ENCODE measurements at places on chromosomes 1 and 21.
A peak's percentile ranks its signal among the peaks of the same experiment; 100 is the strongest.

DNA sequence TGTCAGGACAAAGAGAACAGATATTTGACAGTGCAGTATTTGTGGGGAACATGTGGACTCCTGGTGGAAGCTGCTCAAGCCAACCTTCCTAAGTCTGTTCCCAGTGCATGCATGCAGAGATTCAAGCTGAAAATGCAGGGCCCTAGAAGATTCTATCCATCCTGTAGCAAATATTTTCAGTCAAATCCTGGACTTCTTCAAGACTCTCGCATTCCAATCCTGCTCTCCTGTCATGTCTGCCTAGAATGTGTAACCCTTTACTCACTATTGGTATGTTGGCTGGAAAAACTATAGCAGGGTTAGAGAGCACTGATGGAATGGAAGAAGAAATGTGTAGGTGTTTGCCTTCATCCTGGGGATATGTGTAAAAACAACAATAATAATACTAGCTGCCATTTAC, 385.6 kb upstream of the PKN2 start:
- DNase-seq = no peak

DNA sequence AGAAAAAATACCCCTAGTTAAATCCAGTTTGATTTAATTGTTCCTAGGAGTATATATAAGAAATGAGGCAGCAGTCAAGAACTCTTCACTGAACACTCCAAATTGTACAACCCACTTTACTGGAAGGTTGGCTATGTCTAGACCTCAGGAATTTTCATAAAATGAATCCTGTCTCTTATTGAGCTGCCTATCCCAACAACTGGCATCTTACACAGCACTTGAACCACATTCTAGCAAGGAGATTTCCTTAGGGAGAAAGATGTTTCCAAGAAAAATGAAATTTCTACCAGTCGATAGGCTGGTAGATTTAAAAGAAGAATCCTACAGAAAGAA, 16.3 kb downstream of the RNF19B start:
- no peak for DNase-seq

DNA sequence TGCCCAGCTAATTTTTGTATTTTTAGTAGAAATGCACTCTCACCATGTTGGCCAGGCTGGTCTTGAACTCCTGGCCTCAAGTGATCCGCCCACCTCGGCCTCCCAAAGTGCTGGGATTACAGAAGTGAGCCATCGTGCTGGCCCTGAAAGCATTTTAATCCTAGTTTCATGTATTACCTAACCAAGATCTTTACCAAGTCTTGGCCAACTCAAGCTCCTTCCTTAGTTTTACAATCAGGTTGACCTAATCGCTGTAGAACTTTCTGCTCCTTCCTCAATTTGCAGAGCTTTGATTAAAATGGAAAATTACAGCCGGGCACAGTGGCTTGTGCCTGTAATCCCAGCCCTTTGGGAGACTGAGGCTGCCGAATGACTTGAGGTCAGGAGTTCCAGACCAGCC, 3.2 kb upstream of the TMEM63A start:
- DNase-seq = no peak

- DNase-seq = no peak
Observed at GRCh38 chr1:43358121-43358745, 548 bp upstream of the CDC20 start.

DNA sequence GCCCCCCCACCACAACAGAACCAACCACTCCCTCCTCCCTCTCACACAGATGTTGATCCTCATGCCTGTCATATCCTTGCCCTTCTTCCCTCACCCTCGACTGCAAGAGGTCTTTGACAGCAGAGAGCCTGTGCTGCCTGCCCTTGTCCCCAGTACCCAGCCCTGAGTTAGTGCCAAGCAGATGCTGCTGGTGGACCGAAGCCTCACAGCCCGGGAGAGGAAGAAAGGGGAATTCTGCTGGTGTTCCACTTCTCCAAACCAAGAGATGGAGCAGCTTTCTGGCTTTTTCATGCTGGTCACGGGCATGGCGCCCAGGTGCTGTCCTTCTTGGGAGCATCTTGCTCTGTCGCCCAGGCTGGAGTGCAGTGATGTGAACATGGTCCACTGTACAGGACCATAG, 69.1 kb downstream of the SLC66A1 start:
- DNase-seq = no peak

DNA sequence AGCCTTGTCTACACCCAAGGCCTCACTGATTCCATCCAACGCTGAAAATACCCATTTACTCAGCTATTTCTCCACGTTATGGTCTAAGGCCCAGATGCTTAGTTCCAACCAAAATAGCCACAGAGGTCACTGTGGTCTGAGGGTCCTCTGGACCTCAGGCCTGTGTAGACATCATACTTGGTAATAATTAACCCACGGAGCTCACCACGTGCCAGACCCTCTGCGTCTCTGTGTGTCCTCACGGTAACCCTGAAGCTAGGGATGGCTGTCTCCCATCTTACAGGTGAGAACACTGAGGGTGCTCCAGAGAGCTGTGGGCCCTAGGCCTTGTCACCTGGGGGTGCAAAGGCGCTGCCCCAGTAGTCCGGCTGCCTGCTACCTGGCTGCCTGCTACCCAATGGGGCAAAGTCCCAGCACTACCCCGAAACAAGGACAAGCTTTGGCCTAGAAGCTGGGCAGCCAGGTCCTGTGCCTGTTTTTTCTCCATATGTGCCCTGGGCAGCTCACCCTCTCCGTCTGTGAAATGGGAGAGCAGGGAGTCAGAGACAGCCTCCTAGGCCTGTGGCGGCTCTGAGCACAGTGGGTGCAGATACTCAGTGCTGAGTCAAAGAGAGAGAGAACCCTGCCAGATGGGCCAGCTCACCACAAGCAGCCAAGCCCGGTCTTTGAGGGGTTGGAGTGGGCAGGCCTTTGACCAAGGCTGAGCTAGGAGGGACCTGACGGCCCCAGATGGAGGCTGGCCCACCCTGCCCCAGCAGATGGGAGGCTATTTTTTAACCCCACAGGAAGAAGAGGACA, 17.0 kb upstream of the RUNX3 start:
- DNase-seq = no peak

GRCh38 chr1:228905701-228906101, 170.4 kb downstream of the RHOU start:
- no peak for DNase-seq

- no peak for DNase-seq
Observed at GRCh38 chr21:46181953-46182547, 2.2 kb downstream of the SPATC1L start.

GRCh38 chr21:45941338-45941710, 40.2 kb upstream of the COL6A1 start:
- DNase-seq = no peak

- DNase-seq = no peak
Observed at GRCh38 chr1:87898431-87898830, 569.8 kb downstream of the LMO4 start.

GRCh38 chr1:19704247-19705113, 39.8 kb downstream of the HTR6 start:
- DNase-seq = peak; percentile 4

DNA sequence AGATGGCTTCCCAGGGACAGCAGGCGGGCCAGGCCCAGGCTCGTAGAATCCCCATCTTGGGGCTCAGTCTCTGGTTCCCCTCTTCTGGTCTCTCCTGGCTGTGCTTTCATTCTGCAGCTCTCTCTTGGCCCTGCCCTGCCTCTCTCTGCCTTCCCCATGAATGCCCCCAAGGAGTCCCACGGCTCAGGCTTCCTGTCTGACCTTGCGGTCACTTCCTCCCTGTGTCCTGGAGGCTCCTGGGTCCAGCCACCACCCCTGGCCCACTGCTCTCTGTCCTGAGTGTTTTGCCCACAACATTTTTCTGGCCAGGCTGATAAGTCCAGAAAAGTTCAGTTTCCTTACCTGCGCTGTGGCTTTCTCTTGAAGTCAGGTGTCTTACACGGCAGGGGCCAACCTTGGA, 29.1 kb downstream of the PIGP start:
- no peak for DNase-seq

DNA sequence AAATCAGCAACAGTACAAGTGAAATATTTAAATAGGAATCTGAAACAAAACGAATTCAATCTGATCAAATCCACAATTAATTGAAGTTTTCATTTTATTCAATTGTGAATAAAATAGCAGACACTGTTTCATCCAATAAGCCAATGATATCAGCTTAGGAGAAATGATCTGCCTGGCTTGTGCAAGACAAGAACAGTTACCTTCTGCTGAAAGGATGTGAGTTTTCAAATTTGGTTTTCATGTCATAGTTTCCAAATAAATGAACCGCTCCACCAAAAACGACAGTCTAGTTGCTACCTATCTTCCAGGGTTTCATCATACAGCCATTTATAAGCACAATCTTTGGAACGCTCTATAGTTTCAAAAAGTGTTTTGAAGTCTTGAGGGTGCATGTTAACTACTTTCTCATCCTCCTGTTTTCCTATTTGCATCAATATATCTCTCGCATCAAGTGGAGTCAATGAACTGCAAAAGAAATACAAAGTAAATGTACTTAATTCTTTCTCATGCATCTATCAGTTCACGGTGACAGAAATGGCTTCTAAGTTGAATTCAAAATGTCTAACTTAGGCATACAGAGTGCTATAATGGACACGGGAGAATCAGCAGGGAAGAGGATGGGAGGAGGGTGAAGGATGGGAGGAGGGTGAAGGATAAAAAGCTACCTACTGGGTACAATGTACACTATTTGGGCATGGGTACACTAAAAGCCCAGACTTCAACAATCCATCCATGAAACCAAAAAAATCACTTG, 25.1 kb downstream of the TFB2M start:
- DNase-seq = no peak

All from bone marrow (tissue), 2 donors.